RPMI7951 (cell line): ENCODE measurements at places on chromosomes 6 and 20.

GRCh38 chr6:32462609-32463008, 22.9 kb downstream of the HLA-DRA start:
- DNase-seq, result no peak

DNA sequence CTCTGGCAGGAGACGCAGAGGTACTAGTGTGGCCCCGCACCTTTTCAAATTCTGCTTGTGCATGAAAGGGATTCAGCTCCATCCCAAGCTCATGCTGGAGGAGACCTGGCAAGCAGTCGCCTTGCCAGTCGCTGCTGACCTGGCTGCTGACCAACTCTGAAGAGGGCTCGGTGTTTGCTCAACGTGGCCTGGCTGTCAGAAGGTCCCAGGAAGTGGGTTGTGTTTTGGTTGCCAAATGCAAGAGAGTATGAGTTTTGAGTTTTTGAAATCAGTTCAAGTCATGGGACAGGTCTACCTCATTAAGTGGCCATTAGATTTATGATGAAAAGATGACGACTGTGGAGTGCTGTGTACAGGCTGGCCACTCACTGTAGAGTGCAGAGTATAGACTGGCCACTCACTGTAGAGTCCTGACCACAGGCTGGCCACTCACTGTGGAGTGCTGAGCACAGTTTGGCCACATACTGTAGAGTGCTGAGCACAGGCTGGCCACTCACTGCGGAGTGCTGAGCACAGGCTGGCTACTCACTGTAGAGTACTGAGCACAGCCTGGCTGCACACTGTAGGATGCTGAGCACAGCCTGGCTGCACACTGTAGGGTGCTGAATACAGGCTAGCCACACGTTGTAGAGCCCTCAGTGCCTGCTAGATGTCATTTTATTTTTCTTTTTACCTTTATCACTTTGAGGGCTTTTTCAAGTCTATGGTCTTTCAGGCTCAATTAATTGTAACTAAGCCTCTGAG, 193.9 kb downstream of the ZNF217 start:
- DNase-seq, result no peak

- DNase-seq, result no peak
Measured at GRCh38 chr20:15611541-15611940, 961.7 kb downstream of the KIF16B start.

GRCh38 chr6:167990016-167990945, 7.2 kb upstream of the KIF25 start:
- no peak for DNase-seq

- no peak for DNase-seq
Measured at GRCh38 chr6:99614430-99615186, 8.0 kb downstream of the PRDM13 start.

DNA sequence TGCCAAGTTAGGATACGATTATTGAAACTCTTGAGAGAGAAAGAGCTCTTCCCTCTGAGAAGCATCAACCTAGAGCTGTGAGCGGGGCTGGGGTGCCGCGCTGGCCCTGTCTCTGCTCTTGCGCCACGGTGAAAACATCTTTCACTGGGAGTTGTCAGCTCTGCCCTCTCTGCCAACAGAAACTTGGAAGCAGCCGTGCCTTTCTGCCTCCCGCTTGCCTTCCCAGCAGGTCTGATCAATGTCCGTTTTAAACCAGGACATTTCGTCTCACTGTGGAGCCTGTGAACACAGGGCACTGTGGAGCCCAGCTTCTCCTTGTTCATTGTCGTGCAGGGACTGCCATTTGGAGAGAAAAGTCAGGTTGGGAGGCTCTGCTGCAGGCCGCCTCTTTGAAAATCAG, 249.2 kb upstream of the PMEPA1 start:
- DNase-seq, result no peak

DNA sequence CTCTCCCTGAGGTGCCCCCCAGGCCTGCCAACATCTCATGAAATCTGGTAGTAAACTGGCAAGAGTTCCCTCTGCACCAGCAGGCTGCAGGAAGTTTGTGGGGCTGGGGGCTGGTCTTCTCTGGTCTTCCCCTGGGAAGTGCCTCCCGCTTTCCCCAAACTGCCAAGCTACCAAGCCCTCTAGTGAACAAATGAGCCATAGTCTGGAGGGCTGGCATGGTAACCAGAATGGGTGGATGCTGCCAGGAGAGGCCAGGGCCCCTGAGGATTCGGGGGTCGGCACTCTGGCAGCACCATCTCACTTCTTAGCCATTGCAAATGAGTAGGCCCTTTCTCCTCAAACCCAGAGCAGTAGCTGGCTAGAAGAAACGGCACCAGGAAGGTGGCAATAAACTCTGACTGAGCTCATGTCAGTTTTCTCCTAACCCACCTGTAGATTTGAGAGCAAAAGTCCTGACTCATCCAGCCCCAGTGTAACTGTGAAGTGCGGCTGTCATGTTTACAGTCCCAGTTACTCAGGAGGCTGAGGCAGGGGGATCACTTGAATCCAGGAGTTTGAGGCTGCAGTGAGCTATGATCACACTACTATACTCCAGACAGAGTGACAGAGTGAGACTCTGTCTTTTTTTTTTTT, 35.9 kb downstream of the ZC3H12D start:
- no peak for DNase-seq

DNA sequence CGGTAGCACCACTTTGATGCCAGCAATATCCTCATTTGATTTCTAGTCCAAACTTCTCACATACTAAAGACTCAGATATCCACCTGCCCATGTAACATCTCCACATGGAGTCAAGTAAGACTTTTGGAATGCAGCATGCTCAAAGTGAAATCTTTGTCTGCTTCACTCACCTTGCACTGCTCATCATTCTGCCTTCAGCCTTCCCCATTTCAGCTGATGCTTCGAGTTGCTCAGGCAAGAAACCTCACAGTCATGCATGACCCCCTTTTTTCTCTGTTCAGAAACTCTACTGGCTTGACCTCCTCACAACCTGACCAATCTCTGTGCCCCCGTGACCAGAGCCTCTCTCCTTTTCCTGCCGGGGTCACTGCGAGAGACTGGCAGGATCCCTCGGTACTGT, 41.0 kb upstream of the KIF25 start:
- no peak for DNase-seq

DNA sequence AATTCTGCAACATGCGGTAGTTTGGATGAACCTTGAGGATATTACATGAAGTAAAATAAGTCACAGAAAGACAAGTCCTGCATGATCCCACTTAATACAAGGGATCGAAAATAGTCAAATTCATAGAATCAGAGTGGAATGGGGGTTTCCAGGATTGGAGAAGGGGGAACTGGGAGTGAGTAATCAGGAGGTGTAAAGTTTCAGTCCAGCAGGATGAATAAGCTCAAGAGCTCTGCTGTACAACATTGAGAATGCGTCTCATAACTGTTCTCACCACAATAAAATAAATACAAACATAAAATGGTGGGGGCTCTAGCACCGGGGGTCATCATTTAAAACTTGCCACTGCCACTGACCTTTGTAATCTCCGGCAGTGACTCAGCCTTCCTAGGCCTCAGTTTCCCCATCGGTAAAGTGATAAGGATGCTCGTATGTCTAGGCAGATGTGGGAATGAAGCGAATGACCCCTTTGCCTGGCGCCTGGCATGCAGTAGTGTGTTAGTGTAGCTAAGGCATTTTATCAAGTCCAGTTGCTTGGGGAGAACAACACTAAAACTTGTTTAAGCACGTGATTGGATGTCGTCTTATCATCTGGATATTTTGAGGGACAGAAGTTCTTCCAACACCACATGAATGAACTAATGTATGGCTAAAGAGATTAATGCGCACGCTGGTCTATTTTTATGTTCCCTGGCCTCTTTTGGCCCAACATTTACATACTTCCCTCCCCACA, 421.1 kb downstream of the QKI start:
- DNase-seq, result no peak

- DNase-seq, result no peak
Measured at GRCh38 chr20:278607-279571, 11.7 kb downstream of the C20orf96 start.

DNA sequence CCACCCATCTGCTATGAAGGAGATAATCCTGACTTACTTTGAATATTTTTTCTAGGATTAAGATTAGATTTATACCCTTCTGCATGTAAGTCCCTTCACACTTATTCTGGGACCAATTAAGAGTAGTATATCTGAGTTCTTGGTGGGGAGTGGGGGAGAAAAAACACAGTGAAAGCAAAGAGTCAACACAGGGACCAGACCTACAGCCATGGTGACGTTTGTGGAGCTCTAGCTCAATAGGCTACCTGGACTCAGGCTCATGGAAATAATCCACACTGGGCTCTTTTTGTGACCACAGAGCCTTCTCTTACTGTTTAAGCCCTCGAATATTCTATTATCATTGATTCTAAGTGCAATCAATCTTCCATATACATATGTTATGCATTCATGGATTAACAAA, 491.4 kb downstream of the LMBRD1 start:
- no peak for DNase-seq

DNA sequence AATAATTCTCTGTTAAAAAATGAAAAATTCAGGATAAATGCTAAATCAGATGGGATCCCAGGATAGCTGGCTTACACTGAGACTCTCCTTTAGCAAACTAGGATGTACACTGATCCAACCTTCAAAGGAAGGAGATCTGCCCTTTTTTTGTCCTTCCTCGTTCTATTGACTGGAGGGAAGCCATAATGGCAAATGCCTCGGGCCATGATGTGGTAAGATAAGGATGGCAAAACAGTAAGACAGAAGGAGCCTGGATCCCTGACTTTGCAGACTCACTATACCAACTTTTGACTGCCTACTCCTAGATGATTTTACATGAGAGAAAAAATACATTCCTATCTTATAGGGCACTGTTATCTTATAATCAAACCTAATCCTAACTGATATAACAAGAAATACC, 156.9 kb upstream of the BEND3 start:
- DNase-seq, result peak; percentile 64

- DNase-seq, result no peak
Measured at GRCh38 chr20:48015141-48015910, 230.0 kb upstream of the SULF2 start.

- DNase-seq, result no peak
Measured at GRCh38 chr20:1929460-1929859, 34.3 kb downstream of the SIRPA start.

DNA sequence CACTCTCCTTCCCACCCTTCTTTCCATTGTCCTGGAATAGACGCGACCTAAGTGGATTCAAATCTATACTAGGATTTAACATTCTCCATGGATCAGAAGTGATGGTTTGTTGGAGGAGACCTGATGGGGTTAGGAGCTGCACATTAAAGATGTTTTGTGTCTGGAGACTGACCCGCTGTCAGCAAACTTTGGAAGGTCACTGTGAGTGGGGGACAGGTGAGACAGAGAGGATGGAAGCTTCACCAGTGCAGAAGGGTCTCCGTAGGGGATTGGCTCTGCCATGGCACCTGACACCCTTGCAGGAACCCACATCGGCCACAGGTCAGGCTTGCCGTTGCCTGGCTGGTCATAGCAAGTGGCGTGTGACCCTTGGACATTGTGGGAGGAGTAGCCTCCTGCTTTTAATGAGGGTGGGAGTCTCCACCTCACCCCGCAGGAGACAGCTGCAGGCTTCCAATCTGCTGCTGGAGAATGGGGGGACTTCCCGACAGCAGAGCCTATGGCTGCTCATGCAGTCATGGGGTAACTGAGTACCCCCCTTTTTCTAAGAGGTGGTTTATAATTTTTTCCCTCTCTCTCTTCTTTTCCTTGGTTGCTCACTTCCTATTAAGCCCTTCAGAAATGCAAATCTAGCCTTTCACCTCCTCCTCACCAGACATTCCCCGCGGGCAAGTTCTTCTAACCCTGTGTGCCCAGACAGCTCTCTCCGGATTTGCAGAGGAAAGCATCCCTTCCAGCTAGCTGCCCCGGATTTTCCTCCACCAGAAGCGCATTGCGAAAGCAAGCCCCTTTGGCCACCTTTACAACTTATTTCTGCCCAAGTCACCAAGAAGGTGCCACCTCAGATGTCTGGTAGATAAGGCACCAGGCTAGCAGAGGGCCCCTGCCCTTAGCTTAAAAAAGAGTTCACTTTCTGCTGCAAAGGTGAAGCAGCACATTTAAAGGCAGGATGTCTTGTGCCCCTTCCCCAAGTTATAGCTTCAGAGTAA, 53.5 kb downstream of the DACT2 start:
- no peak for DNase-seq

- DNase-seq, result no peak
Measured at GRCh38 chr6:111171577-111172400, 84.5 kb downstream of the SLC16A10 start.

DNA sequence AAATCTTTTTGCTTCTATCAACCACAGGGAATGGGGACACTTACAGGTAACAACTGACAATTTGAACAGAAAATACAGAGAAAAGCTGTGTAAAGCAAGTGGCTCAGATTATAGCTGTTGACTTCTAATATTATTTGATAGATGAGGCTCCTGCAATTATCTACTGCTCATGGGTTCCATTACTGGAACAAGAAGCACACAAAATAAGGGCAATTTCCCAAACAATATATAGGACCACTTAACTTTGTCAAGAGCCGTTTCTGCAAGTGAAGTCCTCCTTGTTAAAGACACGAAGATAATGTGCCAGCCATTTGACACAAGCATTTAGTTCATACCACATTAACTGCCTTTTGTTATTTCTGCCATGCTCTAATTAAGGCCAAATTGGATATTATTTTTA, 315.5 kb upstream of the ARID1B start:
- no peak for DNase-seq
